GM23338 (cell line): ENCODE measurements at places on chromosomes 2 and 18.
A peak's percentile ranks its signal among the peaks of the same experiment; 100 is the strongest.

- no peak for DNase-seq
Measured at GRCh38 chr18:10274301-10274700, 180.1 kb upstream of the APCDD1 start.

DNA sequence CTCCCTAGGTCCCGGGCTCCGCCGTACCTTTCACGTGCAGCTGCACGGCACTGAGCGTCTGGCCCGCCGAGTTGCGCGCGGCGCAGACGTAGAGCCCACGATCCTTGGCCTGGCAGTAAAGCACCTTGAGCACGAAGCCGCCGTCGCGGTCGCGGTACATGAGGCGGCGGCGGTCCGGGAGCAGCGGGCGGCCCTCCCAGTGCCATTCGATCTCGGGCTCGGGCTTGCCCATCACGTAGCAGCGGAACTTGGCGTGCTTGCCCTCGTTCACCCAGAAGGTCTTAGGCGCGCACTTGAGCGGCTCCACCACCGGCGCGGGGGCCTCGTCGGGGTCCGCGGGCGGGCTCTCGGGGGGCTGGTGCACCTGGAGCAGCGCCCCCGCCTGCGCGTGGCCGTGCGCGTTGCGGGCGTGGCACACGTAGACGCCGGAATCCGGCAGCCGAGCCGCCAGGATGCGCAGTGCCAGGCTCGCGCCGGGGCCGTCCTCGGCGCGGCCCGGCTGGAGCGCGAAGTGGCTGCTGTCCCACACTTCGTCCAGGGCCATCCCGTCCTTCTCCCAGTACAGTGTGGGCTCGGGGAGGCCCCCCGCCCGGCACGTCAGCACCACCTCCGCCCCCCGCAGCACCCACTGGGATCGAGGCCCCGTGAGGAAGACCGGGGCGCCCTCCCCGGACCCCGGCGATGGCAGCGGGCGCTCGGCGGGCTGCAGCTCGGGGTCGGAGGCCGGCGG lies 980 bp downstream of the OBSL1 start:
- peak; percentile 71 for DNase-seq

DNA sequence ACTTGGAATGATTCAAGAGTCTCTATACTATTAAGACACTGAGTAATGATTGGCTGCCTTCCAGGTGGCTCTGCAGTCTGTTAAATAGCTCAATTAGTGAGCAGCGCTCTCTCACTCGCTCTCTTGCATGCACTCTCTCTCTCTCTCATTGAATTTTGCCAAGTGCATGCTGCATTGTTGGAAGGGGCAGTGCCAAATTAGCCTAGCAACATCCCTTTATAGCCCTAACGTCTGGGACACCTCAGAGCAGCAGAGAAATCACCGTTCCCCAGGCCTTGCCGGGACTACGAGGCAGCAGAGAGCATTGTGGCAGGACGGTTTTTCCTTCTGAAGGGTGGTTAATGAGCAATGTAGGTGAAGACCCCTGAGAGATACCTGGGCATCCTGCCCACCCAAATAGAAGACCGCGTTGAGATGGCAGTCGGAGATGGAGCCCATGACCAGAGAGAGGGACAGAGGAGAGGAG lies 447.6 kb upstream of the POU3F3 start:
- DNase-seq = no peak

DNA sequence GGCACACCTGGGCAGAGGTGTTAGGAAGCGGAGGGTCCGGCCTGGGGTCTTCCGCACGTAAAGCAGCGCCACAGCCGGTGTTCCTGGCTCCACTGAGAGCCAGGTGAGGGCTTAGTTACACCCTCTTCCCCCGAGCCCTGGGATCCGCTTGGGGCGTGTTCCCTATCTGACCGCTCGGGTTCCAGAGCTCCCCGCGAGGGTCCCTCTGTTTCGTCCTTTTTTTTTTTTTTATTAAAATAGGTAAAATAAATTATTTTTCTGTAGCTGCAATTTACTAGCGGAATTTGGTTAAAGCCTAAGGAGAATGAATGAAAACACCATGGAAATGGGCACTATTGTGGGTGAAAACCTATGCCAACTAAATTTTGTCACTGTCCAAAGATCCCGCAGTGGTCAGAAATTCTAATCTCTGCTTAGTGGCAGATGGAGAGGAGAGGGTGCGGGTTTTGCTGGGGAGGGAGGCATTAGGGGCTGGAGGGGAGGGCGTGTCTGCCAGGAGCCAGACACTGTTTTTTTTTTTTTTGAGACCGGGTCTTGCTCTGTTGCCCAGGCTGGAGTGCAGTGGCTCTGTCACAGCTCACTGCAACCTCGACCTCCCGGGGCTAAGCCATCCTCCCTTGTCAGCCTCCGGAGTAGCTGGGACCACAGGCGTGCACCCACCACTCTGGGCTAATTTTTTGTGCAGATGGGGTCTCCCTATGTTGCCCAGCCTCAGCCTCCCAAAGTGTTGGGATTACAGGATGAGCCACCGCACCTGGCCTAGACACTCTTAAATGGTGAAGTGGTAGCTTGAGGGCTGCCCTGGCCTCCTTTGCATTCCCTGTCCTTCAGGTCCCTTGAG lies 834 bp downstream of the PDCL3 start:
- DNase-seq = no peak

- no peak for DNase-seq
Measured at GRCh38 chr18:62450175-62450545, 72.7 kb upstream of the ZCCHC2 start.

- peak; percentile 94 for DNase-seq
Measured at GRCh38 chr2:191218292-191218898, 26.8 kb upstream of the MYO1B start.

DNA sequence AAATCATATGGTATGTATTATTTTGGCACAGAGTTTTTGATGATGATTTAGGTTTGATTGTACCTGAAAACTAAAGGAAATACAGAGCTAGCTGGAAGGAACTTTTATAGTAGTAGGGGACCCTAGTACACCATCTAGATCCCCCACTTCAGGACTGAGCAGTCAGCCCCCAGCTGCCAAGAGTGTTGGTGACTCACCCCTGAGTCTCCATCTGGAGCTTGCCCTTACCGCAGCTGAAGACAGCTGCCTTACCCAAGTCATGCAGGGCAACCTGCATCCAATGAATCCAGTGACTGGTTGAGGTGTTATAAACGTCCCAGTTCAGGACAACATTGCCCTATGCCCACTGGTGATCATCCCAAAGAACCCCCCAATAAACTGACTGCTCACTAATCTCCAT lies 15.3 kb downstream of the PMS1 start:
- no peak for DNase-seq

DNA sequence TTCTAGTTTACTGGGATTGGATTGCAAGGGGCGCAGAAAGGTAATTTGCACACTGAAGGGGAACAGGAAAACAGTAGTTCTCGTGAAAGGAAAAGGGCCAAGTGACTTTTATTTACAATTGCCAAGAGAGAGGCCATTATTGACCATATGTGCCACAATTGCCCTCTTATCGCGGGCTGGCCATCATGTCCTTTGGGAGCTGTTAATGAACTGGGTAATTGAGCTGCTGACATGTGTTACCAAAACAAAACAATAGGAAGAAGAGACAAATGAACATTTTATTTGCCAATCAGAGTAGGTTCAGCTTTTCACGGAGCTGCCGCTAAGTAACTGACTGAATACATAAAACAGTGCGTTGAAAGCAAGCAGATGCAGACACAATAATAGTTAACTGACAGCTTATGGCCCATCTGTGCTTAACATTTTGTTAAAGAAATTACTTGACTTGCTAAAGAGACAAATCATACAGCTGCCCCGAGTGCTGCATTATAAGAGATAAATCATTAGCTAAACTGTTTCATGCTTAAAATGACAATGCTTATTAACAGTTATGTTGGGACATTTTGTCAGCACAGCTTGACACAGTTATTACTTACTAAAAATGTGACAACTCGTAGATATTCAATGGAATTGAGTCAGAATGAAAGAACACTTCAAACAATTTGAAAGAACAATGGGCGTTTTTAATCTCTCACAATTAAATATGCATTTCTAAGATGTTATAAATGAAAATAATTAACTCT lies 57.5 kb downstream of the PAX3 start:
- DNase-seq = peak; percentile 14

GRCh38 chr2:18991177-18992168 lies 366.9 kb downstream of the OSR1 start:
- no peak for DNase-seq

DNA sequence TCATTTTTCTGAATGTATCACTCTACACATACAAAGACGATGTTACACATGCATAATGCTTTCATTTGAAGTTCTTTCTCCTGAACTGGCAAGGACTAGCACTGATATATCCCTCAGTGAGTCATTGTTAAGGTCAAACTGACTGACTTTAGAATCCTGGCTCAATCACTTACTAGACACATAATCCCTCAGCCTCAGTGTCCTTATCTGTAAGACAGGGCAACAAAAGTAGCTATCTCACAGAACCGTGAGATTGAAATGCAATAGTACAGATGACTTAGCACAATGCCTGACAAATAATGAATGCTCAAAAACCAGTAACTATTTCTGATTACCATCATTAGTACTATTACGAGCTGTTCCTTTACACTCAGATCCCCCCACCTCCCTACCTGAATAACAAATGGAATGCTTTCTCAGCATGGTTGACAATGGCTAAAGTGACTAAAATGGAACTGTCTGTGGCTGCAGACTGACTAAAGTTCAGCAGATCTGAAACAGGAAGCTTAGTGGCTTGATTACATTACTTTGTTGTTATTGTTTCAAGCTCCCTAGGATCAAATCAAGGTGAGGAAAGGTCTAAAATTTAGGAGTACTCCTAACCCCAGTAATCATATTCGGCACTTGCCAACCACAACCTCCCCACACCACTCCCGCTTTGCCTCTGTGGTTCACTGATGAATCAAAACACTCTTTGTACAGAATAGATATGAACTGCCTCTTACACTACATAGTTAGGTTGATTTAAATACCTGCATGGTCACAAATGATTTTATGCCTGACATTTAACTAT lies 35.8 kb upstream of the CACNB4 start:
- peak; percentile 20 for DNase-seq
